ENCODE measurements at places on chromosomes 3 and 15.

DNA sequence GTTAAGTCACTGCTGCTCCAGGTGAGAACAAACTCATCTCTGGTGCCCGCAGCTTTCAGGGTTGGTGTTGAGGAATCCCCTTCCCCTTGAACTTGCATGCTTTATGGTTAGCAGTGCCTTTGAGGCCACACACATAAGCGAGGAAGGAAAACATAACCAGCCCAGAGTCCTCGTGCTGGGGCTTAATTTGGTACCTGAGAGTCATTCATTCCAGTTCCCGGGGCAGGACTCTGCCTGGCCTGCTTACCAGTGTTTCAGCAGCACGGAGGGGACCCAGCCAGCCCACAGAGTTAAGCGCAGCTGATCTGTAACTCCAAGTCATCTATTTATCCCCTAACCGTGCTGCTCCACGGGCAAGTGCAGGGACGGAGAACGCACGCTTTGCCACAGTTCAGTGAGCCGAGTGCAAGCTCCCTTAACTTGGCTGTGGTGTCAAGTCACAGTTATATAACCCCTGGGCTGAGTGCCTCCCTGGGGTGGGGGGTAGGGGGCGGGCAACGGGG is 302.3 kb upstream of the ICE2 start:
- no peak for DNase-seq

- DNase-seq, result no peak
These were observed 356.6 kb upstream of the UBE2E2 start for GRCh38 chr3:22846566-22846965.

DNA sequence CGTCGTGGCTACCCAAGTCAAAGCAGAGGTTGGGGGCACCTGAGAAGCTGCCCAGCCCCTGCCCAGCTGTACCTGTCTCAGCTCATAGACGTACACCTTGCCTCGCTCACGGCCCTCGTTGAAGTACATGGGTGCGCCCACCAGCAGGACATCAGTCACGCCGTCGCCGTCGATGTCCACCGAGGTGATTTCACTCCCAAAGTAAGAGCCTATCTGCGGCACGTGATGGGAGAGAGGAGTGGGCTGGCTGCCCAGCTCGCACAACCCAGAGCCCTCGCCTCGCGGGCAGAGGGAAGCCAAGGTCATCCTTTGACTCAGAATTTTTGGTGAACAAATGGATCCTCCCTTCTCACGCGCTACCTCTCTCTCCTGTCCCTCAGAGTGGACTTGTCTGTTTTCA is 54.7 kb downstream of the FEM1B start:
- DNase-seq, result no peak

DNA sequence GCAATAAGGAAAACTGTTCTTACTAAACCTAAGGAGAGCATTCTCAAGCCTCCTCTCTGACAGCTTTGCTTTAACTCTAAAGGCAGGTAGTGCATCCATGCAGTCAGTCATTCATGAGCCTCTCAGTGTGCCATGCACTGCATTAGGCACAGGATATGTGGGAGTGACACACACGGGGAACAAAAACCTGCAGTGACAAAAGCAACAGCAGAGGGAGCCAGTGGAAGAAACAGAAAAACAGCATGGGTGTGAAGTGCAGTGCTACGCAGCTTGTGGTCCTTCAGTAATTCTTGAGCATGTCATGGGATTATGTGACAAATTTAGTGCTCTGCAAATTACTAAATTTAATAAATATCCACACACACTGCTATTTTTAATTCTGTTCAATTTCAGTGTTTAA is 230.7 kb downstream of the BBX start:
- no peak for DNase-seq
